ENCODE measurements at places on chromosomes 12 and 14. TPM values are rescaled to one million over a fixed set of nuclear protein-coding genes. Genes with fewer than 3 reads are reported as not detected.

DNA sequence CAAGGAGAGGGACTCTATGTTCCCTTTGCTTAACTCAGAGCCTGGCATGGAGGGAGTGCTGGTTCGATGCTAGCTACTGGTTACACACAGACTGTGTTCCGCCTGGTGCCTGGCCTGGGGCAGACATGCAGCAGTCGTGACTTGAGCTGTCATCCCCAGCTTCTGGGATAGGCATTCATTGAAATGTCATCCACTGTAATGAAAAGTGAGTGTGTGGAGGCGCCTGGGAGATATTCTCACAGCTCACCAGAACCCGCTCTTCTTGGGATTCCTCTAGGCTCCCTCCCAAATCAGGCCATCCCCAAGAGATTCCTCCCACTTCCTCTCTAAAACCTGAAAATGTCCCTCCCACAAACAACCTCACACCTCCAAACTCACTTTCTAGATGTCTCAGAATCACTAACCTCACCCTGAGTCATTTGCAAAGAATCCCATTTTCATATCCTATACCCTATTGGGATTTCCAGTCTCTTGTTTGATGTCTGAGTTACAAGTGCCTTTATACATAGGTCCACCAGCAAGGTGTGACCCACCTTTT lies 82.8 kb downstream of the CRACR2A start:
- H3K36me3 ChIP-seq, result no peaks in the 10 kb centered on the region
- peaks cover 4% of the 10 kb centered on the region for H3K27me3 ChIP-seq
- no peak for DNase-seq
- peaks cover 7% of the 10 kb centered on the region for H3K4me1 ChIP-seq
- no peak overlapping the region for H3K27ac ChIP-seq
- H3K4me3 ChIP-seq, result no peak overlapping the region

IRAK4 gene
- 12.1 TPM for total RNA-seq

TAS2R19 gene
- total RNA-seq, result 7.9 TPM

DNA sequence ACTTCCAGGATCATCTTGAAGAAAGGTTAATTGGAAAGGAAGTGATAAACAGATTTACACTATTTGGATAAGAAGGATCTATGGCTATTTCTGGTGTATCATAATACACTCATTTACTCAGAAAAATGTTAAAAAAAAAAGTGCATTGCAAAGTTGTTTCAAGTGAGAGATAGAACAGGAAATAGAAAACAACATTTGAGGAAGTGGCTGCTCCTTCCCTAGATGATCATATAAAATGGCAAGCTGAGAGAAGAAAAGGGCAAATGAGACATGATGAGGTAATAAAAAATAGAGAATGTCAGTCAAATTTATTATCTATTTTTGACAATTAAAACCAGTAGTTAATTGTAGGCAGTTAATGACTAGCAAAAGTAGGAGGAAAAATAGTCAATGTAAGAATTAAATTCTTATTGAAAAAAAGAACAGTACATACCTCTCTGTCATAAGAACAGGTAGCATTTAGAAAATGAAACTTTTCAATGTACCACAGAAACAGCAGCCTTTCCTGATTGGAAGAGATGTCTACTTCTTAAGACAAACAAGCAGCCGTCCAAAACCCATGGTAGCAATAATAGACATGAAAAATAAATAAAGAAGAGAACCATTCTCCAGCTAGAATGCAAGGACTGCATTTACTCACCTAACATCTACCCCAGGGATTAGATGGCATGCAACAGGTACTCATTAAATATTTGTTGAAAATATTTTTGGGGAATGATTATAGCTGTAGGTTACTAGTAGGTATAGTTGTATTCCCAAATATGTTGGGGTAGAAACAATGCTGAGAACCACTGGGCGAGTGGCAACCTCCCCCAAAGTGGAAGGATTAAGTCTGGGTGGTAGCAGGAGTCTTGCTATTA lies 63.9 kb upstream of the GRIP1 start:
- H3K36me3 ChIP-seq, result no peaks in the 10 kb centered on the region
- H3K27me3 ChIP-seq, result no peaks in the 10 kb centered on the region
- DNase-seq, result no peak
- H3K4me1 ChIP-seq, result peaks cover 7% of the 10 kb centered on the region

GRCh38 chr12:79547735-79548609 lies 142.8 kb downstream of the PAWR start:
- no peak overlapping the region for H3K27ac ChIP-seq
- no peak overlapping the region for H3K4me3 ChIP-seq
- no peaks in the 10 kb centered on the region for H3K27me3 ChIP-seq
- no peaks in the 10 kb centered on the region for H3K4me1 ChIP-seq
- DNase-seq, result peak; percentile 45

DNA sequence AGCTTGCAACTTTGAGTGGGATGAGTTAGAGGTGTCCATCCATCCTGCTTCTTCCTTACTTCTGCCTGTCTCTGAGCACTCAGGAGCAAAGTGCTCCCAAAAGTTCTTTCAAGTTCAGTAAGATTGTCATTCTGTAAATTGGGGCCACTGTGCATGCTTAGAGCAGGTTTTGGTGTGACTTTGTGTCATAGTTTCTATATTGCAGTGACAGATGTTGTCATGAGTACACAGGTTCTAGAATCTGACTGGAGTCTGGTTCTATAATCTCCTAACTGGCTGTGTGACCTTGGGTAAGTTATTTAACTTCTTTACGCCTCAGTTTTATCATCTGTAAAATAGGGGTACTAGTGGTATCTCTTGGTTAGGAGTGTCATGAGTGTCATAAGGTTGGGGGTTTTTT lies 202.7 kb upstream of the BCL2L14 start:
- no peak for DNase-seq
- H3K36me3 ChIP-seq, result peaks cover 14% of the 10 kb centered on the region
- H3K4me3 ChIP-seq, result no peak overlapping the region
- H3K4me1 ChIP-seq, result peaks cover 2% of the 10 kb centered on the region
- H3K27ac ChIP-seq, result no peak overlapping the region
- H3K27me3 ChIP-seq, result no peaks in the 10 kb centered on the region

SLC10A1 gene
- total RNA-seq, result not detected

NACA gene
- total RNA-seq, result 589 TPM

KRT85 gene
- not detected for total RNA-seq

- no peak for DNase-seq
- peaks cover 4% of the 10 kb centered on the region for H3K4me1 ChIP-seq
- H3K4me3 ChIP-seq, result no peak overlapping the region
- no peaks in the 10 kb centered on the region for H3K36me3 ChIP-seq
- no peaks in the 10 kb centered on the region for H3K27me3 ChIP-seq
These were observed 14.5 kb upstream of the KICS2 start for GRCh38 chr12:64236549-64236948.

PARP11 gene
- total RNA-seq, result 19.0 TPM

- no peak for DNase-seq
- no peak overlapping the region for H3K4me3 ChIP-seq
- peaks cover 4% of the 10 kb centered on the region for H3K36me3 ChIP-seq
- H3K27me3 ChIP-seq, result peaks cover 2% of the 10 kb centered on the region
- no peak overlapping the region for H3K27ac ChIP-seq
These were observed 161.7 kb downstream of the SLC15A4 start for GRCh38 chr12:128662101-128662500.

DNA sequence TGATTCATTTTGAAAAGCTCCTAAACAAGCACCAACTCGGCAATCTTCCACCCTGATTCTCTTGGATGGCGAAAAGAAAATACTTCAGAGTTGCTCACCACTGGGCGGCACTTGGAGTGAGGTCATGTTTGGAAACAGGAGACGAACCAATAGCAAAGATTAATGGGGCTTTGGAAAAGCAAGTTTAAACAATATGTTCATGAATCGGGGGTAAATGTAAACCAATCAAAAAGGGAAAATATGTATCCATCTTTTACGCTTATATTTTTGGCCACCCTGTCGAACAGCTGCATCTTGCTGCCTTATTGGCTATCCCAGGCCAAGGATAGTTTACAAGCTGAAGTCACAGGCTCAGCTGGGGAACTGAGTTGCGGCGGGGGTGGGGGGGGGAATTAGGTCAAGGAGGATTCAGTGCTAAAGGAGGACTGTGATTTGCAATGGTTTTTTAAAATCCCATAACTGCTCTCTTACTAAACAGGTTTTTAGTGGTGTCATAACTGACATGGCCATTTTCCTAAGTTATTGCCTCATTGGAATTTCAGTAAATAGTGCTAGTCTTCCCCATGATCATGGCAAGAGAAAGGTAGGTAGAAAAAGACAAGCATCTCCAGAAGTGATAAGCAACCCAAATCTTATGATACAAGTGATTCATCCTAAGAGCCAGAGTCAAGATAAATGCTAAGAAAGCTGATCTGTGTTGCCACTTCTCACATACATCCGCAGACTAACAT lies 210.6 kb downstream of the PHLDA1 start:
- H3K27me3 ChIP-seq, result no peaks in the 10 kb centered on the region
- H3K4me3 ChIP-seq, result no peak overlapping the region
- DNase-seq, result no peak

USP5 gene
- 141 TPM for total RNA-seq

GRCh38 chr12:82721726-82722125 lies 35.0 kb downstream of the TMTC2 start:
- H3K27me3 ChIP-seq, result no peaks in the 10 kb centered on the region
- H3K36me3 ChIP-seq, result no peaks in the 10 kb centered on the region
- no peak for DNase-seq
- H3K4me1 ChIP-seq, result peaks cover 1% of the 10 kb centered on the region

GRCh38 chr12:14111230-14111865 lies 129.9 kb upstream of the GRIN2B start:
- DNase-seq, result no peak
- H3K4me1 ChIP-seq, result no peaks in the 10 kb centered on the region
- H3K27me3 ChIP-seq, result no peaks in the 10 kb centered on the region
- no peaks in the 10 kb centered on the region for H3K36me3 ChIP-seq
- no peak overlapping the region for H3K4me3 ChIP-seq

HOXC13 gene
- not detected for total RNA-seq

B4GALNT1 gene
- total RNA-seq, result 83.9 TPM

DNA sequence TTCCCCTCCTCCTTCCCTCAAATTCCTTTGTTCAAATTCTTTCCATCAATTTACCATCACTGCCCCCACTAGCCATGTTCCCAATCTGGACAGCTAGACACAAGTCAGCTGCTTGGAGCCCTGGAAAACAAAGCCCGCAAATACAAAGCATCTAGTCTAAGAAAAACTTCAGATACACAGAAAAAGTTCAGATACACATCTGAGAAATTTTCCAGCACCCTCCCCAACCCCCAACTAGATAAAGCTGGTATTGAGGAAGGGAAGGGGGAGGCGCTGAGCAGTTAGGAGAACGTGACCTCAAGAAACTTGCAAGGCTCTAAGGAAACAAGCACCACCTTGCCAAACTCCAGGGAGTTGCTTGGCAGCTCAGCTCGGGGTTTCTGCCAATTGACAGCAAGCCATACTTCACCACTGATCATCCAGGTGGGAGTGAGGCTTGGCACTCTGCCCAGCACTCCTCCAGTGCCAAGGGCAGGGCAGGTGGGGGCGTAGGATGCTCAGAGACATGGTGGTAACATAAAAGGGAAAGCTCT lies 5.1 kb upstream of the CNIH1 start:
- peaks cover 7% of the 10 kb centered on the region for H3K27me3 ChIP-seq
- no peaks in the 10 kb centered on the region for H3K36me3 ChIP-seq
- H3K4me1 ChIP-seq, result peaks cover 6% of the 10 kb centered on the region
- H3K4me3 ChIP-seq, result no peak overlapping the region
- no peak for DNase-seq

DNA sequence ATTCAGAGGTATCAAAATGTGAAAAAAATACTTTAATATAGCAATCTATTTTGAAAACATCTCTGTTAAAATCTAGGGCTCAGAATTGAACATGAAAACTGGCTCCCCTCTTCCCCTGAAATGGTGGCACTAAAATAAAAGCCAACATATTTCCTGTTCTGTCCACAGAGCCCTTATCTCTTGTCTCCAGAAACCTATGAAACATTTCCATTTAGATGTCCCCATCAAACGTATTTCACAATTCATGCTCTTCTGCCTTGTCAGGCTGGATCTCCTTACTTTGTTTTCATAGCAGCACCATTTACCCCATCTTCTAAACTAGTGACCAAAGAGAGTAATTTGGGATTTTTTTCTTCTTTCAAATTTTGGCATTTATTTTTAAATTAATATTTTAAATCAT lies 42.4 kb downstream of the PDE3A start:
- no peaks in the 10 kb centered on the region for H3K36me3 ChIP-seq
- H3K27ac ChIP-seq, result no peak overlapping the region
- H3K4me3 ChIP-seq, result no peak overlapping the region
- peaks cover 2% of the 10 kb centered on the region for H3K4me1 ChIP-seq
